ENCODE measurements at places on chromosomes 12 and 14. TPM values are rescaled to one million over a fixed set of nuclear protein-coding genes. Genes with fewer than 3 reads are reported as not detected.

PPP4R3A gene
- 61.7 TPM for total RNA-seq

ZBTB39 gene
- 9.9 TPM for total RNA-seq

IL26 gene
- total RNA-seq: not detected

DLGAP5 gene
- total RNA-seq: 8.7 TPM

EPYC gene
- total RNA-seq: not detected

BHLHE41 gene
- under 0.01 TPM for total RNA-seq

ADAM21 gene
- total RNA-seq: 0.26 TPM

ZNF664 gene
- total RNA-seq: 43.6 TPM

ACSS3 gene
- 0.26 TPM for total RNA-seq

FBRSL1 gene
- total RNA-seq: 4.8 TPM

IFNG gene
- not detected for total RNA-seq

MDM1 gene
- 5.6 TPM for total RNA-seq

BEGAIN gene
- total RNA-seq: under 0.01 TPM

KRT81 gene
- total RNA-seq: not detected

BCL2L2 gene
- total RNA-seq: 16.3 TPM

GRIP1 gene
- under 0.01 TPM for total RNA-seq

OR11H7 gene
- total RNA-seq: not detected

GPR84 gene
- total RNA-seq: not detected

CBLN3 gene
- total RNA-seq: 0.13 TPM

GALNT16 gene
- total RNA-seq: 0.13 TPM

SOX5 gene
- total RNA-seq: under 0.01 TPM

INHBC gene
- not detected for total RNA-seq

PAX9 gene
- total RNA-seq: not detected

NGB gene
- total RNA-seq: not detected

KRT76 gene
- total RNA-seq: not detected

WIF1 gene
- total RNA-seq: not detected

SSTR1 gene
- under 0.01 TPM for total RNA-seq

DEPDC4 gene
- 0.13 TPM for total RNA-seq

PLA2G1B gene
- not detected for total RNA-seq

KRT72 gene
- total RNA-seq: not detected

TMEM119 gene
- not detected for total RNA-seq

Measured in dermis microvascular lymphatic vessel endothelial cell (primary cell).